ENCODE measurements at places on chromosomes 2 and 18.

DNA sequence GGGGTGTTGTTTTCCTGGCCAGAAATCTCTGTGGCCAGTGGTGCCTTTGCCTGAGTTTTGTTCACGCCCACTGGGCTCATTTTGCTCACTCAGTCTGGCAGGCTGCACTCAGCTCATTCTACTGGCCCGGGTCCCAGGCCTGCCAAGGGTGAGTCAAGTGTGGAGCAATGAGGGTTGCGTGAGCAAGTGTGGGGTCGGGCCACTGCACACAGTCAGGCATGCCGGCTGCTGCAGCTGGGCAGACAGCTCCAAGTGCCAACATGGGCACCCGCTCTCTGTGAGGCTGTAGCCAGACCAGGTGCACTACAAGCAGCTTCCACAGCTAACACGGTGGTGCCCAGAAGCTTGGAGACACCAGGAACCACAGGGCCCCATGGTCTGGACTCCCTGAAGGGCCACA is 801.1 kb upstream of the RAB6C start:
- DNase-seq = peak; percentile 20

- no peak for DNase-seq
These were observed 56.7 kb downstream of the ALPK2 start for GRCh38 chr18:58572181-58572580.

DNA sequence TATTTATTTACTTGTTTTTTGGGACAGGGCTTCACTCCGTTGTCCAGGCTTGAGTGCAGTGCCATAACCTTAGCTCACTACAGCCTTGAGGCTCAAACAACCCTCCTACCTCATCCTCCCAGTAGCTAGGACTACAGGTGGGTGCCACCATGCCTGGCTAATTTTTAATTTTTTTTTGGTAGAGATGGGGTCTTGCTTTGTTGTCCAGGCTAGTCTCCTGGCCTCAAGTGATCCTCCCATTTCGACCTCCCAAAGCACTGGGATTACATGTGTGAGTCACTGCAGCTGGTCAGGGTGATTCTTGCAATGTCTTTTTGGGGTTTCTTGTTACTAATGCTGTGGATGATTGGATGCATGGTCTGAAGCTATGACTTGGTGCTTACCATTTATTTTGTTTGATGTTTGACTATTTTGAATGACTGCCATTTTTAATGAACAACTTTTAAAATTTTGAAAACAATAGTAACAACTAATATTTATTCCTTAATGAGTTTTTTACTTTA is 6.5 kb downstream of the CERS6 start:
- no peak for DNase-seq

- DNase-seq = no peak
These were observed at the start of gene FABP1 for GRCh38 chr2:88127888-88128653. Gene FABP1, minus strand, starts transcription at chr2:88128062. Its CDS starts 45 bp downstream, at chr2:88128017.

DNA sequence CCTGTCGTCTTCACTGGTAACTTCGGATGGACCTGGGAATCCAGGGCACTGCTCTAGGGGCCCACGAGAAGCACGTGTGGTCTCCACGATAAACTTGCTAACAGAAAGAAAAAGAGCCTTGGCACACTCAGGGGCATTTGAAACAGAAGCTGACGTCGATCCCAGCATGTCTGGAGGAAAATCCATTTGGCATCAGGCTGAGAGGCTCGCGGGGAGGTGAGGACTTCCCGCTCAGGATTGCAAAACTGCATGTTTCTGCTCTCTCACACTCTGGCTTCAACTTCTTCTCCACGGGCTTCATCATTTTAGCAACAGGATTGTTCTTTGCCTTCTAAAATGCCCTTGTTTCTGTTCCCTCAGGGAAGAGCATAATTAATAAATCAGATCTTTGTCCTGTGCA is 181.7 kb upstream of the COPS8 start:
- DNase-seq = no peak

DNA sequence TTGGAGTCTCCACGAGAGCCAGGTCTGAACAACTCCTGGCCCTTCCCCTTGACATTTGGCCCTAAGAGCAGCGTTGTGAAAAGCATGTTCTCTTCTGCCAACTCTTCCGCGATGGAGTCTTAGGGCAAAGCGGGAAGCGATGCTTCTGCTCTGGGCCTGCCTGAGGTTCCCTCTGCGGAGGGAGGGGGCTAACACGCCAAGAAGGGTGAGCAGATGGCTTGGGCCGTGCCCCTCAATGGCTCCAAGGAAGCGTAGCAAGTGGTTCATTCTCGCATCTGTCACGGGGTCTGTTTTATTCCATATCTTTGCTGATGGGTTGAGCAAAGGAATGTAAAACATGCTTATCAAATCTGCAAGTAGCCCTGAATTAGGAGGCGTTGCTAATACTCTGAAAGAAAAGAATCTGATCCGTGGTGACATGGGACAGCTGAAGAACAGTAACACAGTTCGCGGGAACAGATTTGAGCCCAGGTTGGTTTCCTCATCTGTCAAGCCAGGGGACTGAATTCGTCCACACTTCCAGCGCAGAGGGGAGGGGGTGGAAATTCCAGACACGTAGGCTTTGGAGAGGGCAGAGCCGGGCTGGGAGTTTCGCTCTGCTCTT is 38.0 kb downstream of the DNMT3A start:
- no peak for DNase-seq

DNA sequence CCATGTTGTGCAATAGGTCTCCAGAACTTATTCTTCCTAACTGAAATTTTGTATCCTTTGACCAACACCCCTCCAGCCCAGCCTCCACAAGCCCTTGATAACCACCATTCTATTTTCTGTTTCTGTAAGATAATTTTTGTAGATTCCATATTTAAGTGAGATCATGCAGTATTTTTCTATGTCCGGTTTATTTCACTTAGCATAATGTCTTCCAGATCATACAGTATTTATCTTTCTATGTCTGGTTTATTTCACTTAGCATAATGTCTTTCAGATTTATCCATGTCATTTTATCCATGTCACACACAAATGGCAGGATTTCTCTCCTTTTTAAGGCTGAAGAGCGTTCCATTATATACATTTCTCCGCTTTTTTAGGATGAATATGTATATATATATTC is 24.4 kb upstream of the ONECUT2 start:
- no peak for DNase-seq

DNA sequence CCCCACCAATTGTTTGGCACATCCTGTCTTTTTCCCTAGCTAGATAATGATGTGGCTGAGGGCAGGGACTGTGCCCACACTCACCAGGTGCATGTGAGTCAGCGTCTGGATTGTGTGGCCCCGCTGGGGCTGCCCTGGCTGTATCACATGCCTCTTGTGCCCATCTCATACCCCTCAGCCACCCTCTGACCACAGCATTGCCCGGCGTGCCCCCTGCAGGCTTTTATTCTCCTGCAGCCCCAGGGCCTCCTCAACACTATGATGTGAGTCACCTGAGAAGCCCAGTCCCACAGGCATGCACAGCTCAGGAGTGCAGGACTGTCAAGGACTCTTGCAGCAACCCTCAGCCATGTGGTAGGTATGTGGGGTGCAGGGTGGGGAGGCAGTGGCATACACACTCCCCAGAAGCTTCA is 14.8 kb upstream of the STEAP3 start:
- DNase-seq = no peak

DNA sequence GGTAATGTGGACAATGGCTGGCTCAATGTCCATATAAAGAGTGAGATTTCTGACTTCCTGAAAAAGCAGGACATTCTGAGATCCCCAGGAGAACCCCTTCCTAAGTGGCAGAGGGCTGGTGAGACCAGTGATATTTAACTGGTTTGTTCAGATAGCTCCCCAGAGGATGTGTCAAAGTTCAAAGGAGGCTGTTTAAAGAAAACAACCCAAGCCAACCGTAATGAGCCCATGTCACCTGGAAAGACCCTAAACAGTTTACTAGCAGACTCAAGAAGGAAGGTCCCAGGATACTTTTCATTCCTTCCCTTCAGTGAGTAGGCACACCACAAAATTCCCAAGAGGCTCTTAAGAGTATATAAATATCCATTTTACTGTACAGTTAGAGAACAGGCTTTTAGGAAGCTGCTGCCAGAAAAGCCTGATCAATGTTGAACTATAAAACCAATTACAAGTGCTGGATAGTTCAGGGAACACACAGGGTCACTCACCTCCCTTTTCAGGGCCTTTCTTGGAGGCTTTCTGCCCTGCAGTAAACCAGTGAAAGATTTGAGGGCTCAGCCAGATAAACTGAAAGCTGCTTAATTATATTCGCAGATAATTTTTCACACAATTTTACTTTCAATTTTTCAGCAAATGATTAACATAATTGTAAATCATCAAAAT is 293.5 kb downstream of the ASXL3 start:
- no peak for DNase-seq

DNA sequence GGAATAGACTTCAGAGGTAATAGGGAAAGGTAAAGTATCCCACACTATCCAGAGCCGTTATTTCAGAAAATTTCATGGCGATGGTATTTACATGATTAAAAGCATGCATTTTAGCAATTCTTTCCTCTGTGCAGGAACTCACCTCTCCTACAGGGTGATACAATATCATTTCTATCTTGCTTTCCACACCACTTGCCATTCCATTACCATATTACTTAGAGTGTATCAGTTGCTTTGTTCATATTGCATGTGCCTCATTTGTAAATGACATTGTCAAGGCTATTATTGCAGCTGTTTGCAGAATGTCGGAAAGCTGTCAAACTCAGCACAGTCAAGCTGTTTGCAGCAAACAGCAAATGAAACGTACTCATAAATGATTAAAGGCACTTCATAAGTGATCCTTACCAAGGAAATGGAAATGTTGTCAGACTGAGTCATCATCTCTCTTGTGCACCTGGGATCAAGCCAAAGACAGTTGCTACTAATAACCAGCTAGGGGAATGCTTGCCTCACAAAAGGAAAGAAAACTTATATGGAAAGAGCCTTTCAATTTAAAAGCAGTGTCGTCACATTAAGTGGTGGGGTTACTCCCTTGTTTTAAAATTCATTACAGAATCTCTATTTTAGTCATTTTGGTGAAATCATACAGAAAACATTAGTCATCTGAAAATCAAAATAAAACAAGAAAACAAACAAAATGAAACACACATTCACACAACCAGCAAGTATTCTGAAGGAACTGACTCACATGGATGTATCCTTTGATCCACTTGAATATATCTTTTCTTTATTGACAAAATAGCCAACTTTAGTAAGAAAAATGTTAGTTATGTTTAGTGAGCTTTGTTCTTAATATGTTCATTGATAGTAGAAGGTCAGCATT is 1064.1 kb upstream of the CNTNAP5 start:
- DNase-seq = no peak

GRCh38 chr18:56042915-56043536 is 455.0 kb upstream of the TCF4 start:
- no peak for DNase-seq

- DNase-seq = no peak
These were observed 55.6 kb downstream of the ACAA2 start for GRCh38 chr18:49757513-49758262.

- no peak for DNase-seq
These were observed 2.9 kb downstream of the CEP68 start for GRCh38 chr2:65059071-65059470.

- DNase-seq = no peak
These were observed 64.9 kb downstream of the GALR1 start for GRCh38 chr18:77314511-77314910.

- no peak for DNase-seq
These were observed 114.9 kb downstream of the RTN4 start for GRCh38 chr2:54935389-54935788.

GRCh38 chr2:36059691-36060090 is 295.9 kb upstream of the CRIM1 start:
- DNase-seq = no peak

DNA sequence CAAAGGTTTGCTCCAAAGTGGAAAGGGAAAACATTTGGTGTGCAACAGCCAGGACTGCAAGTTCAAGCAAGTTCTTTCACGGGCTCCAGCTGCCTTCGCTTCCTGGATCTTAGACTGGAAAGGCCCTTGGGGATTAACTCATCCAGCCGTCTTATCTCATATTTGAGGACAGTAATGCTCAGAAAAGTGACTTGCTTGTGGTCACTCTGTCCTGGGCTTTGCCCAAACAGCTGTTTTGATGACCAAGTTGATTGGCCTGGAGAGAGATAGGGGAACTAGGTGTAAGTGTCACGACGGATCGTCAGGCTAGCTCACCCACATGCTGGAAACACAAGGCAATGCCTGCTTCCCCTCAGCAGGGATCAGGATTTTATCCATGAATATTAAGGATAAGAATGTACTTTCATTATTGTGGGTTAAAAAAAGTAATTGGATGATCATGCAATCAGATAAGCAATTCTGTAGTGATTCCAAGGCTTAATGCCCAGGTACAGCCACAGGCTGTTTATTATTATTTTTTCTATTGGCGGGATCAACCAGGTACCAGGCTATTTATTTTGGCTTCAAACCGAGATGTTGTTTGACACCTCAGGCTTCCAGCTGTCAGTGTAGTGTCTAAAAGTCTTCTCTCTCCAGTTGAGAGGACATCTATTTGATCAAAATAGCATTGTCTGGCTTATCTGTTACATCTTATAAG is 162.5 kb upstream of the EPAS1 start:
- no peak for DNase-seq

GRCh38 chr2:9800975-9801726 is 42.1 kb upstream of the TAF1B start:
- DNase-seq = no peak

- no peak for DNase-seq
These were observed 9.6 kb downstream of the IRS1 start for GRCh38 chr2:226790011-226790410.

DNA sequence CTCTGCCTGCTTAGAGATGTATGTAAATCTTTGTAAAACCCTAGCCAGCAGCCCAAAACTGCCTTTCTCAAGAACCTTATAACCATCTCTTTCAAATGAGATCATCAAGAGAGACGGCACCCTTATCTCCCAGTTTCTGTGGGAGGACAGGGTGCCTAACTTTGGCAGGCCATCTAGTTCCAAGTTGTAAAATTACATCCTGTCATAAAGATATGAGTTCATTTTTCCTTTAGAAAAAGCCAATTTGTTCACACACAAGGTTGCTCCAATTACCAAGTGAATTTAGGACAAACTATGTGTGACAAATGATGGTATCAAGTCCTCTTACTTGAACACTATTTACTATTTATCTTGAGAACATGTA is 65.3 kb downstream of the MEMO1 start:
- DNase-seq = no peak

DNA sequence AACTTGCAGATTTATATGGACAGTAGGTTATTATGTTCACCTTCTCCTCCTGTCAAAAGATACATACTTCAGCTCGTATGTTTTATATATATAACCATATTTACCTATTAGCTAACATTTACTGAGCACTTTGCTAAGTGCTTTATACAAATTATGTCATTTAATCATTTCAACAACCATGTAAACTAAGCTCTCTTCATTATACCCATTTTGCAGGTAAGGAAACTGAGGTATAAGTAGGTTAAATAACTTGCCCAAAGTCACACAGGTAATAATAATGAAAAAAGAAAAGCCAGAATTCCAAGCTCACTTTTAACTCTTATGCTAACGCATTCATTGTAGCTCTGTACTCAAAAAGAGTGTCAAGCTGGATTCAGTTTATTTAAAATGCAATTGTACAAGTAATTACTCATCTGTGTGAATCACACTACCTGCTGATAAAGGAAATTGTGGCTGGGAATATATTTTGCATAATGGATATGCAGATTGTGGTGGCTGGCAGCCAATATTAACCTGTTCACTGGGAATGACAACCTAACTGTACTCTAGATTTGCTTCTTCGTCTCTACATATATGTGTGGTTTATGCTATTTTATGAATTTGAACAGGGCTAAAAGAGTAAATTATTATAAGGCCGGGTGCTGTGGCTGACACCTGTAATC is 20.6 kb downstream of the SLC16A14 start:
- no peak for DNase-seq

All from midbrain (tissue), 1 donor.